Fibroblast of skin of scalp (primary cell): ENCODE measurements at places on chromosomes 1 and 21.

DNA sequence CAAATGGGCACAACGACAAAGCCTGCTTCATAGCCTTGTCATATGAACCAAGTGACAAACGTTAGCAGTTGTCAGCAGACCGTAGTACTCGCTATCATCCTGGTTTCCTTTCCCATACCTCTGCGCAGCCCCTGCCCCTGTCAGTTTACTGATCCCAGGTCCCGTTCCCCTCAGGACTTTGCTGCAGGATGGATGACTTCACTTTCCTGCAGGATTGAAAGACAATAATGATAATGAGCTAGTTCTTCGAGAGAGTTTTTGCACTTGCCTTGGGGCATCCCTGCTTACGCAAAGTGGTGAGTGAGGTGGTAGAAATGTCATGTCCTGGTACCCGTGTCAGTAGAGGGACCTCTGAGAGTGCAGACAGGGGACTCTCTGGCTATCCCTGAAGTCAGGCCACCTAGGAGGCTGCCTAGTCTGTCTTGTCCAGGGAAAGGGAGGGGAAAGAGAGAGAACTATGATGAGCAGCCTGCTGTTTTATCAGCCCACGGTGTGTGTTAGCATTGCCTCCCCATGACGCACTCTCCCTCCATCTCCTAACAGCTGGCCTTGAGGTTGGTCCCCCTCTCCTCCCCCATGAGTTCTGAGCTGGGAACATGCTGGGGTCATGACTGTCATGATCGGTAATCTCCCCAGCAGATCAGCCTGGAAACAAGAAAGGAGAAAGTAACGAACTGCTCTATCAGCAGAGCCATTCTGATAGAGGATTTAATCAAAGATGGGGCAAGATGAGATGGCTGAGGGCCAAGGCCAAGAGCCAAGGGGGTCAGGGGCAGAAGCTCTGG, 53.7 kb downstream of the ELK4 start:
- DNase-seq: no peak

GRCh38 chr1:31416101-31416736, 3.2 kb downstream of the SERINC2 start:
- no peak for DNase-seq

DNA sequence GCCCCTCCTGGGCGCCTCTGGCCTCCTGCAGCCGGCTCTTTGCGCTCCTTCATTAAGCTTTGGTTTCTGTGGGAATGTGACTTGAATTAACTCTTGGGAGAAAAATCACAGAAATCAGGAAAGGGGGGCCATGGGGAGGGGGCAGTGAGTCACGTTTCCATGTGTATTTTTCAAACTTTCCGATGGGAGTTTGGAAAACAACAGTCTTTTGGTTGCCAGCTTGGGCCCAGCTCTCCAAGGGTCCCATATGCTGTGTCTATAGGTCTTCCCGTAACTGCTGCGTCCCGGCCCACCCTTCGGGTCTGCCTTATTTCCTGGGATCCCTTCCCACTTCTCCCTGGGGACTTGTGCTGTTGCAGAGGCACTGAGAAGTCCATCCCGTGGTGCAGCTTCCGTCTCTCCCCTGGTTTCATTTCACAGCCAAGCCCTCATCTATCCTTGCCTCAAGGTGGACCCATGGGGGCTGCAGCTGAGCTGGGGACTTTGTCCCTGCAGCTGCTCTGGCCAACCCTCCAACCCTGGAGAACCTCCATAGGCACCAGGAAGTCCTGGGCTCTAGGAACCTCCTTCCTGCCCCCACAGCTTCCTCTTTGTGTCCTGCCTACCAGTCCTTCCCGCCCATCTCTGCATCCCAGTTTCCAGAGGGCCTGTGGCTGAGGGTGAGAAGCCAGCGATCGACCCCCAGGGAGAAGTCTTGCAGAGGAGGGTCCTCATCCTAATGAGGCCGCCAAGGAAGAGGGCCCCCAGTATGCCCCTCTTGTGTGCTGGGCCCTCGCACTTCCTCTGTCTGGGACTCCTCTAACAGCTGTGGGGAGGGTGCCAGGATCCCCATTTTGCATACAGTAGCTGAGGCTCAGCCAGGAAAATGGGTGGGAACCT, 11.6 kb upstream of the LMNA start:
- peak; percentile 81 for DNase-seq

DNA sequence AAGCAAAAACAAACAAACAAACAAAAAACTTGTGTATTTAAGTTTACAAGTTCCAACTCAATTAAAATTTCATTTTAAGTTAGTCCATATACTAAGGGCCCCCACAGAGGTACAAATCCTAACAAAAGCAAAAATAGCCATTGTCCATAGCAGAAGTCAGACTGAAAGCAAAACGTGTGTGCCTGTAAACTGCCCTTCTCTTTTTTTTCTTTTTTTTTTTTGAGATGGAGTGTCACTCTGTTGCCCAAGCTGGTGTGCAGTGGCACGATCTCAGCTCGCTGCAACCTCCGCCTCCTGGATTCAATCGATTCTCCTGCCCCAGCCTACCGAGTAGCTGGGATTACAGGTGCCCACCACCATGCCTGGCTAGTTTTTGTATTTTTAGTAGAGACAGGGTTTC, 11.6 kb upstream of the IFNGR2 start:
- DNase-seq: no peak

GRCh38 chr21:16124378-16125138, 394.8 kb downstream of the USP25 start:
- DNase-seq: peak; percentile 97

GRCh38 chr1:247119600-247120407, 15.6 kb upstream of the ZNF669 start:
- no peak for DNase-seq

- DNase-seq: peak; percentile 39
Measured at GRCh38 chr1:59218521-59219236, 78.2 kb upstream of the FGGY start.
